ENCODE measurements at places on chromosomes 1 and 21.

- DNase-seq = no peak
These were observed 3.8 kb downstream of the LEMD1 start for GRCh38 chr1:205417870-205418635.

DNA sequence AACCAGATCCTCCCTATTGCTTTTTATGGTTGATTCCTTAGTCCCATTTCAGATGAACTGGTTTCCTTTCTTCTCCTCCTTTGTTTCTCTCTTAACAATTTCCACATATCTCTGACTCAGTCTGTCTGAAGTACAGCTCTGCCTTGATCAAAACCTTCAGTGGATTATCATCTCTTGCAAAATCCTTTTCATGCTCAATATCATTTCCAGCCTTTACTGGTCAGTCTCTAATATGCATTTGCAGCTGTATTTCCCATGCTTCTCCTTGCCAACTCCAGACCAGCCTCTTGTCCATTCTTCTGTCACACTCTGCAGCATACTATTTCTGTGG, 72.2 kb downstream of the SNX7 start:
- no peak for DNase-seq

DNA sequence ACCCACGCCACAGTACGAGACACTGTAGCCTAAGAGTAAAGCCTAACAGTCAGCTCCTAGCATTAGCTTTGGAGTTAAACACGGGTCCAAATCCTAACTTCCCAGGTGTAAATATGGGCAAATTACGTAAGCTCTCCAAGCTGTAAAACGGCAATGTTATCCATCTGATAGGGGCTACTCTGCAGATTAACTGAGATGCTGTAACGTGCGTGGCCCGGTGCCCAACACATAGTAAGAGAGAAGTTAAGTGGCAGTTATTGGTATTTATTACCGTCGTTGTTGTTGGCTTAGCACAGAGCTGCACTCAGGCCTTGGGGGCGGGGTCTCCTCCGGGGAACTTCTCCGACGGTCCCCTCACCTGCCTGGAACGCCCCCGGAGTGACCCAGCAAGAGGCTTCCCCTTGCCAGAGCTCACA, 457 bp downstream of the TRAPPC3 start:
- DNase-seq = no peak

GRCh38 chr1:203197625-203198024, 11.1 kb upstream of the CHI3L1 start:
- DNase-seq = no peak

GRCh38 chr1:157820299-157820698, 379 bp upstream of the FCRL1 start:
- DNase-seq = no peak

GRCh38 chr1:15304708-15305467, 57.9 kb downstream of the FHAD1 start:
- DNase-seq = peak; percentile 75

- peak; percentile 56 for DNase-seq
These were observed at the start of gene SPATC1L for GRCh38 chr21:46183910-46184624. Gene SPATC1L, minus strand, starts transcription at chr21:46184459. Its CDS starts 1,643 bp downstream, at chr21:46182816.

- no peak for DNase-seq
These were observed 7.9 kb upstream of the IL23R start for GRCh38 chr1:67158401-67158800.

- no peak for DNase-seq
These were observed 152.7 kb downstream of the CASZ1 start for GRCh38 chr1:10643607-10644306.

DNA sequence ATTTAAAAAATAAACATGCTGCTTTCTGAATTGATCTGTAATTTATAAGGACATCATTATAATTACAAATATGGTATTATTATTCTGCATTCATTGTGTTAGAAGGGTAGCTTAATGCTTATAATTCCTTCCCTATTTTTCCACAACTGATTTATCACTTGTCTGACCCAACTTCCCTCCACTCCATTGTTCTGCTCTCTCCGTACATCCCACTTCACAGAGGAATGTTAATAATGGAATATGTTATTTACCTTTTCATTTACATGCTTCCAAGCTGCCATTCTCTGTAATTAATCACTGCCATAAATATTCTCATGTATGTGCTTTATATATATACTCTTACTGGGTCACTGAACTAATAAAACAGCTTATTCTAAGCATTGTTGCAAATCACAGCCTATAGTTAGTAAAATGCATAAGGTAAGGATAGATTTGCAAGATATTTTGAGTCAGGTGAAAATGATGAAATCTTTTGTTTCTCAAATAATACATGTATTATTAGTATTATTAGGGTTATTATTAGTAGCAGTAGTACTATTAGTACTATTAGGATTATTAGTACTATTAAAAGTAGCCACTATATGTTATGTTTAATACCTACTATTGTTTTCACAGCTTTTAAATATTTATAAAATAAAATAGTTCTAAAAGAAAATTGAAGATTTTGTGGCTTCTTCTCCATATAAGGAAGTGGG, 70.6 kb upstream of the NEK7 start:
- no peak for DNase-seq

DNA sequence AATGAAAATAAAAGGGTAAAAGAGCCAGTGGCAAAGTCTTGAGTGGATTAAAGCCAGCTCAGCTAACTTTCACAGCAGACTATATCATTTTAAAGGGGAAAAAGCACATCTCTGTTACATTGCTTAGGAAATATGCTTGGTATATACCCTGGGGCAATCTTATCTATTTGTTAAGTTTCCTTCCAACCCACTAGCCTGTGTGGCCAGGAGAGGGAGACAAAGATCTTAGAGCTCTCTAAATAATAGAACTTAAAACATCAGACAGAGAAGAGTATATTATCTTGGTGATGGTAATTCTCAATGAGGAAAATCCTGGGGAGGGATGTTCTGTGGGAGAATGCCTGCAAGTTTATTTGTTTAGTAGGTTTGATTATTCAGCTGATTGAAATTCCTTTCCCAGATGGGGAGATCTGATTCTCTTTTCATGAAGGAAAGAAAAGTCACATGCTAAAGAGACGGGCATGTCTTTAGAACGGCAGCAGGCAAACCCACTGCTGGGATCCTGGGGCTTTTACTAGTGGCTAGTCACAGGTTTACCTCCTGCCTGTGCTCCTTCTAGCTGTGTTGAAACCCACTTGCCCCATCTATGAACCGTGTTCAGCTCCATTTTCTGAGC, 3.6 kb downstream of the KCNE2 start:
- DNase-seq = peak; percentile 47

DNA sequence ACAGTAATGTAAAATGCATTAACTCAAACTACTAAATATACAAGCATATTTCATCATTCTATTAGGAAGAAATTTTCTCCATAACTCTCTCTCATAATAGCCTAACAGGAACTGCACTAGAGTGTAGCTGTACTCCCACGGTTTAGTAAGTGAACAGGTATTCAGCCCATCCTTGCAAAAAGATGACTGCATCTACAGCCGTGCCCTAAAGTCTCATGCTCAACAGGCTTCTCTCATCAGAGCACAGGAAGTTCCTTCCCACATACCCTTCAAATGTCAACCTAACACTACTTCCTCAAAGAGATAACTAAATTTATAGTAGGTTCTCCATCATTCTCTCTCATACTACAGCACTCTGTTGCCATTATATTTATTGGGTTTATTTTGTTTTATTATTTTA, 251.6 kb downstream of the AKT3 start:
- peak; percentile 49 for DNase-seq

GRCh38 chr1:81470275-81470674, 330.5 kb upstream of the ADGRL2 start:
- no peak for DNase-seq

- peak; percentile 23 for DNase-seq
These were observed 4.5 kb downstream of the POLR3C start for GRCh38 chr1:145828367-145829026.

- no peak for DNase-seq
These were observed 9.1 kb downstream of the ADAMTSL4 start for GRCh38 chr1:150558303-150558704.

DNA sequence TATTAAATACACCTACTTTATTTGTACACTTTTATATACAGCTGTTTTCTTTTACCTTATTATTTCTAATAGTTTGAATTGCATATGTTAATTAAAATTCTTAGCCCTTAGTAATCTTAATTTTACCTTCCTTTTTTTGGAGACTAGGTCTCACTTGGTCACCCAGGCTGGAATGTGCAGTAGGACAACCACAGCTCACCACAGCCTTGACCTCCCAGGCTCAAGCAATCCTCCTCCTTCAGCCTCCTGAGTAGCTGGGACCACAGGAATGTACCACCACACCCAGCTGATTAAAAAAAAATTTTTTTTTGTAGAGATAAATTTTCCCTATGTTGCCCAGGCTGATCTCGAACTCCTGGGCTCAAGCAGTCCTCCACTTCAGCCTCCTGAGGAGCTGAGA, 15.0 kb upstream of the SDC3 start:
- no peak for DNase-seq

GRCh38 chr1:43510621-43511020, 20.1 kb upstream of the PTPRF start:
- DNase-seq = no peak

DNA sequence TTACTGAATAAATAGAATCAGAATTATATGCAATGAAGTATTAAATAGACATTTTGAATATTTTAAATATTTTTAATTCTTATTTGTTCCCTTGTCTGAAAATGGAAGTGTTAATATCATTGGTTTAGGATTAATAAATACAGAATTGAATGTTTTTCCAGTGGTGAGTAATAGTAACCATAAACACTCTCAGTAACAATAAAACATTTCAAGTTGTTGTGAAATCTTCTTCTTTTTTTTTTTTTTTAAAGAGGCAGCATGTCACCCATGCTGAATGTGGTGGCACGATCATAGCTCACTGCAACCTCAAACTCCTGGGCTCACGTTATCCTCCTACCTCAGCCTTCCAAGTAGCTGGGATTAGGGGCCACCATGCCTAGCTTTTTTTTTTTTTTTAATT, 86.2 kb upstream of the ZBTB18 start:
- no peak for DNase-seq

DNA sequence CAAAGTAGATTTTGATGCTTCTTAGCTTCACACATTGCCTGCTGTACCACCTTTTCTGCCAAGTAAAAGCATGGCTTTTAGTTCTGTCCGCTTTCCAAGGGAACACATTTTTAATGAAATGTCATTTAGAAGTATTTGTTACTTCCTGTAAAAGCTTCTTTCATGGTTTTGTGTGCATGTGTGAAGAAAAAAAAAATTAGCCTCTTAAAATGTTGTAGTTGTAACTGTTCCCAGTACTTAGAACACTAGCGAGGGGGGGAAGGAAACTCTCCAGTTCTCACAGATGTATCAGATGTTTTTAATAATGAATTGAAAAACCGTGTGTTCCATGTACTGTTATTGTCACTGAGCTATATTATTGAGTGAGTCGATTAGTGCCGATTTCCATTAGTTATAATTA, 568.3 kb upstream of the ADGRL2 start:
- DNase-seq = no peak

- DNase-seq = no peak
These were observed 13.6 kb downstream of the RWDD3 start for GRCh38 chr1:95247607-95248006.

DNA sequence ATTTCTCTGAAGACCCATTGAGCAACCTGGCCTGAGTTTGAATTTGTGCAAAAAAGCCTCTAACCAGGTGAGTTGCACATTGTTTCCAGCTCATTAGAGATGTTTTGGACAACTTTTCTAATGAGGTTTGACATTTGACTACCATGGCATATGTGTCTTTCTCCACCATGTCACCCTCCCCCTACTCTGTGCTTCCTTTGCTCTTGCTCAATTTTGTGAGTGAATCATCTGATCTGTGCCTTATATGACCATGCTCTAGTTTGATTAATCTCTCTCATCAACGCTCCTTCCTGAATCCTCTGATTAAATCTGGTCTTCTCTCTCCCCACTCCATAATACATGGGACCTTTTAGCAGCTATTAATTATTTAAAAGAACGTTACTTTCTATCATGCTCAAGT, 144.8 kb upstream of the SAMSN1 start:
- DNase-seq = no peak

DNA sequence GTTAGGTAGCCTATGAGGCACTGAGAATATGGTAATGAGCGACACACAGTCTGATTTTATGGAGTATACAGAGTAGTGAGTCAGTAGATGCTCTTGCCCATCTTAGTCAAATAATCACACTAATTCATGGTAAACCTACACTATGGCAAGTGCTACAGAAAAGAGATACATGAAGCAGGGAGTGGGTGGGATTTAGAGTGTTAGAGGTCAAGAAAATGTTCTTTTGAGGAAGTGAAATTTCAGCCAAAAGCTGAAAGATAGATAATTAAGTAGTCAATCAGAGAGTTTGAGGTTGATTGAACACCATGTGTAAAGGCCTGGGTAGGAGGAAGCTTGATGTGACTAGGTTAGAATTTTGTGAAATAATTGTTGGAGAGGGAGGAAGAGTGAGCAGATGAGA, 14.7 kb downstream of the MDM4 start:
- no peak for DNase-seq

- no peak for DNase-seq
These were observed 28.1 kb downstream of the ARHGEF10L start for GRCh38 chr1:17567582-17567981.

DNA sequence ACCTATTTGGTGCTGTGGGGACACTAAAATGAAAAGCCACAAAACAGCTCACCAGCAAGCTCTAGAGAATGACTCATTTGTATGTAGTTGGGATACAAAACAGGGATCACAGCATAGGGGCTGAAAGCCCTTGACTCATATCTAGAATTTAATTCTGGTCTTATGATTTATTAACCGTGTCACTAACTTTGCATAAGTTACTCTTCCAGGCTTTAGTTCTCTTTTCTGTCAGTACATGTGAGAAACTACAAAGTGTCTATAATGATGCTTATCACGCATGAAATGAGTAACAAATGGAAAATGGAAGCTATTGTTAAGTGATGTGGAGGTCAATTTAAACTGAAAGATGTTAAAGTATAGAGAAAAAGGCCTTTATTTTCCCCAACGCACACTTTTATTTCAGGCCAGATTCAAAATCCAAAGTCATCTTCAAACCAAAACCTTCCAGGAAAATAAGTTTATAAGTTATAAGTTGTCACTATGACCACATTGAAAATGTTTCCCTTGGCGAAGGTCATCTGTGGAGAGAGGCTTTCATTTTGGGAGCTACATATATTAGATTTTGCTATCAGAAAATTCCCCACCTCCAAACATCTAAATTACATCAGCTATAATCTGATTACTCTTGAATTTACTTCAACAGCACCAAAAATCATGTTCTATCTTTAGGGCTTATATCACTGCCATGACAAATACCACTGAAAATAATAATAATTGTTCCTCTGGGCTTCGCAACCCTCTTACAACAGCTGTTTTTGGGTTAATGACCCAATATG, 430.5 kb downstream of the MRPL39 start:
- DNase-seq = peak; percentile 57

- no peak for DNase-seq
These were observed 116.1 kb downstream of the DENND1B start for GRCh38 chr1:197659171-197659570.

Data from activated CD4-positive, alpha-beta T cell treated with anti-CD3 and anti-CD28 coated beads, Interleukin-2, Interleukin-6, amounts not matched to agents 100 ng/mL and 50 ng/mL, durations not matched to agents 16 hours and 8 hours (primary cell).